RPMI8226 (cell line): ENCODE measurements at places on chromosomes 2 and 18.

GRCh38 chr2:86078774-86079545 is 26.7 kb downstream of the POLR1A start:
- DNase-seq: no peak

GRCh38 chr2:209556354-209556961 is 132.6 kb downstream of the MAP2 start:
- DNase-seq: peak; percentile 31

DNA sequence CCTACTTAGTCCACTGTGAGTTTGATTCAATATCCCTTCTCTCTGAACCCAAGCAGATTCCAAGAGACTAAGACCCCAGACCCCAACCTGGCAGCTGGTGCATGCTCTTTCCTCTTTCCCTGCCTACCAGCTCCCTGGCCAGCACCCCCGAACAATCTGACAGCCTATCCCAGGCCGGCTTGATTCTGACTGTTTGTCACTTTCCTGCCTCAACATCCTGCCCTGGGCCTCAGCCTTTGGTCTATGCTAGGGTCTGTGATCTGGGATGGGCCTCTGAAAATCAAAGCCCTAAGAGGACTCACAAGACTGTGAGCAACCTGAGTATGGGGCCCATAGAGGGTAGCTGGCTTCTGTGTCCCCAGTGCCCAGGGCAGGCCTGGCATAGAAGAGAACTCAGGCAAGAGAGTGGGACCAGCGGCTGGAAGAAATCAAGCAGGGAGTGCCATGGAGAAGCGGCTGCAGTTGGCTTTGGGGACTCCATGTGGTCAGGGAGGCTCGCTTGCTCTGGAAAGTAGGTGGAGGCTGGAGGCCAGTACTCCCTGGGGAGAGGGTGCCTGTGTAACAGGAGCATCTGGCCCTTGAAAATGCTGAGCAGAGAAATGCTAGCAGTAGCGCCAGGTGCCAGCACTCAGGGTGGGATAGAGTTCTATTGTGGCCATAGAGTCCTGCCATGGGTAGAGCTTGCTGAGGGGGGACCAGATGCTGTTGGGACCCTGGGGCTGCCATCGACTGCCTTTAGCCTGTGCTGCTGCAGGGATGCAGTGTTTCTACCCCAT is 343.9 kb downstream of the DYSF start:
- DNase-seq: no peak

DNA sequence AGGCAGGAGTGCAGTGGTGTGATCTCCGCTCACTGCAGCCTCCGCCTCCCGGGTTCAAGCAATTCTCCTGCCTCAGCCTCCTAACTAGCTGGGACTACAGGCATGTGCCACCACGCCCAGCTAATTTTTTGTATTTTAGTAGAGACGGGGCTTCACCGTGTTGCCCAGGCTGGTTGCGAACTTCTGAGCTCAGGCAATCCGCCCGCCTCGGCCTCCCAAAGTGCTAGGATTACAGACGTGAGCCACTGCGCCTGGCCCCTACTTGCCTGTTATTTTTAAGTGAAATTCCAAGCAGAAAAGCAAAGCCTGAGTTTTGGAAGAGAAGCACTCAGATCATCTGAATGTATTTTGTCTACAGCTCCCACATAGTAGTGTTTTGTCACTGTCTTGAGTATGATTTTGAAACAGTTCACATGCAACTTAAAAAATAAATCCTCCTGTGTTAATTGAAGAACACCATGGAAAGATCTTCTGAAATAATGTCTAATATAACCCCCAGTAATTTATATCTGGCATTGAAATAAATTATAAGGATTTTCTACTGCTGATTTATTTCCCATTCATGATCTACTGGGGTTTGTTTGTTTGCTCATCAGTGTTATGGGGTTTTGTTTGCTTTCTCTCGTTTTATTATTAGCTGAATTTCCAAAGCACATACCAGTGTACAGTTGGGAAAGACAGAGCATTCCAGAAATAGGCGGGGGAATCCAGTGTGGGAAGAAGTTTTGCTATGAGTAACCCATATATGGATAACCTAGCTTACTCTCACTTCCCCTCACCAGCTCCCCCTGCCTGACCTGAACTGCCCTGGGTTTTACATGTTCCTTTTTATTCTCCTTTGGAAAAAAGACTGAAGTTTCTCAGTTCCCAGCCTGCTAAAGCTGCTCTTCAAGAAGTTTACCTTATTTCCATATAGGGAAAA is 80.1 kb upstream of the MAP3K20 start:
- DNase-seq: no peak

DNA sequence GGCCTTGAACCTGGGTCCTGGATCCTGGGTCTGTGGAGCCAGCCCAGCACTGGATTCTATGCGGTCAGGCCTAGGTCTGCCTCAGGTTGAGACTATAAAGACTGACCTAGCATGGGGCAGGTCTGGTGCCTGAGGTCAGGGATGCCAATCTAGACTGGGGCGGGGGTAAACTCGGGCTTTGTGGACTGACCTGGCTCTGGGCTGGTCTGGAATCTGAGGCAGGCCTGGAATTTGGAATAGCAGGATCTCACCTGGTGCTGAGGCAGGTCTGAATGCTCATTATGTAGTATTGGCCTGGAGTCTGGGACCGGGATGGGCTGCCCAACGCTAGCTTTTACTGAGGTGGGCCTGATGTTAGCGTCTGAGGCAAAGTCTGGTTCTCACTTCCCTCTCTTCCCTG is 256.0 kb downstream of the KIAA1328 start:
- DNase-seq: no peak

- DNase-seq: no peak
These were observed 282.2 kb downstream of the CYP26B1 start for GRCh38 chr2:71865391-71865965.

- no peak for DNase-seq
These were observed 58.5 kb upstream of the PARD3B start for GRCh38 chr2:204486805-204487204.

DNA sequence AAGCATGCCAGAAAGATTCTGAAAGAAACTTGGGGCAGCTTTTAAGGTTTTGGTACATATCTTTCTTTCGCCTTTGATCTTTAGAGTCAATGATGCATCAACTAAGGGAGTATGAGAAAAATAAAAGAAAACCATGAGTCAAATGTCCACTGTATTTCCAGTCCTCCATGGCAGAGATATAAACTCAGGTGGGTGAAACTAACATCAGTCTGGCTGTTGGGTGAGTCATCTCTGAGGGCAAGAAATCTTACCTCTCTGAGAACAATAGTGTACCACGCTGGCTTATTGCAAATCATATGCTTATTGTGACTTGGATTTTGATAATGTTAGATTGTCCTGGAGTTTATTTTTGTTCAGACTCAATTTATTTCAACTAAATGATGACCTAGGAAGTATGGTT is 521.0 kb downstream of the PLCL1 start:
- no peak for DNase-seq

GRCh38 chr2:121242976-121243375 is 42.0 kb downstream of the TFCP2L1 start:
- no peak for DNase-seq

- no peak for DNase-seq
These were observed 100.3 kb downstream of the COL3A1 start for GRCh38 chr2:189074506-189074905.

DNA sequence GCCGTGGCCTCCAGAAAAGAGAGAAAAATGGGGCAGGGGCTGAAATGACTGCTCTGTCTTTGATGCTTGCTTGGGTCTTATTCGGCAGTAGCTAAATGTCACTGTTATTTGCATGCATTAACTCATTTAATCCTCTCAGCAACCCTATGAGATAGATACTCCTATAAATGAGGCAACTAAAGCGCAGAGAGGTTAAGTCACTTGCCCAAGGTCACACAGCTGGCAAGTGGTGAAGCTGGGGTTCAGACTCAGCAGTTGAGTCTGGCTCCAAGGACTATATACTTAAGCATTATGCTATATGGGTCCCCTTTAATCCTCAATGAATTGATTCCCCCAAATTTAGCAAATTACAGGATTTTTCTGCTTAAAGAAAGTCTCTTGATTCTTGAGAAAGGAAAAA is 9.2 kb upstream of the SLC66A3 start:
- no peak for DNase-seq

DNA sequence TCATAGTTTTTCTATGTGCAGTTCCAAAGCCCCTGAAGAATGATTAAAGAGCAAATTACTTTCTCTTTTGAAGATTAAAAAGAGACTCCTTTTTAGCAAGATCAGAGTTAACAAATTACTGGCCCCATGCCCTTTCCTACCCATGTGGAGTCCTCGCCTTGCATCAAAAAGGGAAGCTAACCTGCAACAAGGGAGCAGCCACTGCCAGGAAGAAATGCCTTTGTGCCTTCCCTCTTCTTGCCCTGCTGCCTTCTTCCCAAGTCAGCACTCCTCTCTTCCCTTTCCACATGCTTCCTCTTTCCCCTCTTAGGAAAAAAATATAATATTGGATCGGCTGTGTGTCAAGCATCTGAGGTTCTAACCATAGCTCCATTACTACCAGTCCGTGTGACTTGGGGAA is 37.1 kb upstream of the CYP1B1 start:
- no peak for DNase-seq

GRCh38 chr2:99707592-99707991 is 217.8 kb upstream of the REV1 start:
- no peak for DNase-seq

- no peak for DNase-seq
These were observed 6.9 kb downstream of the INHA start for GRCh38 chr2:219578811-219579613.

- no peak for DNase-seq
These were observed 191.2 kb upstream of the TPO start for GRCh38 chr2:1222056-1222455.

DNA sequence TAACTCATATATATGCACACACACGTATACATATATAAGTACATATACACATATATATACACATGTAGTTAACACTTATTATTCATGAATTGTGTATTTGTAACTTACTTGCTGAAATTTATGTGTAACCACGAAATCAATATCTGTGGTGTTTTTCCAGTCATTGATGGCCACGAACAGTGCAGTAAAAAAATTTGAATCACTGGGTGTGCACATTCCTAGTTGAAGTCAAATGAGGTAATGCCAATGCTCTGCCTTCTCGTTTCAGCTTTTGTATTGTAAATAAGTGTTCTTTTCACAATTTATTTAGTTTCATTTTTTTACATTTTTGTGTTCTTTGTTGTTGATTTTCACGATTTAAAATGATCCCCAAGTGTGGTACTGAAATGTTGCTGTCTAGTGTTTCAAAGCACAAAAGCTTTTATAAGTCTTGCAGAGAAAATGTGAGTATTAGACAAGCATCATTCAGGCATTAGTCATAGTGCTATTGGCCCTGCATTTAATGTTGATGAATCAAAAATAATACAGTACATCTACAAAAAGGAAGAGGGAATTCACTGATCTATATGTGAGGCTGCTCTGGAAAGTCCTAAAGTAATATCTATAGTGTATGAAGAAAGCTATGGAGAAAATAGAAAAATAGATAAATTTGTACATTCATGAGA is 419.0 kb downstream of the DSC3 start:
- no peak for DNase-seq

- no peak for DNase-seq
These were observed 47.0 kb upstream of the PPP1CB start for GRCh38 chr2:28704621-28705020.

GRCh38 chr2:43100883-43101662 is 125.3 kb downstream of the ZFP36L2 start:
- DNase-seq: no peak

GRCh38 chr2:164824872-164825271 is 16.8 kb downstream of the COBLL1 start:
- no peak for DNase-seq

- no peak for DNase-seq
These were observed 56.5 kb downstream of the NBEAL1 start for GRCh38 chr2:203071148-203071547.

DNA sequence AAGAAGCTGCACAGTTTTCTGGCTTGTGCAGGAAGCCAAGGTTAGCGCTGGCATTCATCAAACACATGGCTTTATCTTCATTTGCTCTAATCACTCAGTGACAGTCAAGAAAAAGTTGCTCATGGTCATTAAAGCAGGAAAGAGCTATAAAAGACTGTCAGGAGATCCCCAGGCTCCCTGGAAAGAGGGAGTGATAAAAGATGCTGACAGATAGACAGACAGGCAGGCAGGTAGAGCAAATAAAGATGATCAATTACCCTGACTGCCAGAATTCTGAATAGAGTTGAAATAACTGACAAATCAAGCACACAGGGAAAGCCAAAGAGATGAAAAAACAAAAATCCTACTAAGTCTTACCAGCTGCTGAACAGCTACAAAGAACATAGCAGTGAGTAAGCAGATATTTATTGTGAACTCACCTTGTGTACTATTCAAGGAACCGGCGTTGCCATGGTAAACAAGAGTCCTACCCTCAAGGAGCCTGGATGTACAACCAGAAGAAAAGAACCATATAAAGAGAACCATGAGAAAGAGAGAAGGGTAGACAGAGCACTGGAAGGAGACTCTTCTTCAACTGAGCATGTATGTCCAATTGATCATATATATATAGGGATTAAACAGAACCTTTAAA is 68.0 kb downstream of the RNF152 start:
- no peak for DNase-seq
